ENCODE measurements at places on chromosomes 3 and 15.
A peak's percentile ranks its signal among the peaks of the same experiment; 100 is the strongest.

DNA sequence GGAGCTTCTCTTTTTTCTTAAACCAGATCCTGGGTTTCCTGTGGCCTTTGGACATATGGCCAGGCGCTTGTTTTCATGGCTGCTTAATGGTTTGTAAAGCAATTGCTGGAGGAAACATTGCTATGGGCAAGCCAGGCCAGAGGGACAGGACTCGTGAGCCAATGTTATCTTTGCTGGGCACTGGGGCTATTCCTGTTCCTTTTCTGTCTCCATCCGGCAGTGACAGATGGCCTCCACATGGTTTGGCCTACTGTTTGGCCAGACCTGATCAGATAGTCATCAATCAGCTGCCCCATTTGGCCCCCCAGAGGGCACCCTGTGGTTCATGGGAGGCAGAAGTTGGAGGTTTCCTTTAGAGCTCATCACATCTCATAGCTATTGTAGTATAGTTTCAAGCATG, 326.1 kb upstream of the ROPN1 start:
- no peak for DNase-seq

DNA sequence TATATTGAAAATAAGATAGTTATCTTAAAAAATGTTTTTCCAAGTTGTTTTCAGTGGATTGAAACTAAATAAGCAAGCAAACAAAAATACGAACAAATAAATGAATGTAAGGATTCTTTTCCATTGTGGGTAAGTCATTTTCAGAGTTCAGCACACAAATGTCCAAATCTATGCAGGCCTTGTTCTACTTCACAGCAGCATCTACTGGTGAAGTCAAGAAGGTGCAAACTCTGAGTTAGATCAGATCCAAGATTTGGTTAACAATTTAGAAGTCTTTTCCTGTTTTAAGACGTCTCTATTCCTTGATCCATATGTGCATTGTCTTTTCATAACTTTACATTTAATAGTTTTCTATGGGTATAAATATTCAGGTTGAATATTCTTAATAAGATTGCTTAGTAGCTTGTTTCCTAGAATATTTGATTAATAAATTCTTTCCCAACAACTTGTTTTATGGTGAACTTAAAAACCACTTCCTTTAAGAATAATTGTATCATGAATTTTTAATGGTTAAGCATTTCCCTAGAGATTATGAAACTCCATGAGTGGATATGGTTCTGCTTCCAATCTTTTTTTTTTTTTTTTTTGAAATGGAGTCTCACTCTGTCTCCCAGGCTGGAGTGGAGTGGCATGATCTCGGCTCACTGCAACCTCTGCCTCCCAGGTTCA, 10.5 kb downstream of the PTX3 start:
- no peak for DNase-seq

GRCh38 chr3:182967218-182968204, 12.8 kb downstream of the DCUN1D1 start:
- DNase-seq = no peak

GRCh38 chr3:180457225-180457624, 144.7 kb upstream of the TTC14 start:
- DNase-seq = no peak

GRCh38 chr15:92454555-92455105, 60.9 kb downstream of the ST8SIA2 start:
- DNase-seq = no peak

DNA sequence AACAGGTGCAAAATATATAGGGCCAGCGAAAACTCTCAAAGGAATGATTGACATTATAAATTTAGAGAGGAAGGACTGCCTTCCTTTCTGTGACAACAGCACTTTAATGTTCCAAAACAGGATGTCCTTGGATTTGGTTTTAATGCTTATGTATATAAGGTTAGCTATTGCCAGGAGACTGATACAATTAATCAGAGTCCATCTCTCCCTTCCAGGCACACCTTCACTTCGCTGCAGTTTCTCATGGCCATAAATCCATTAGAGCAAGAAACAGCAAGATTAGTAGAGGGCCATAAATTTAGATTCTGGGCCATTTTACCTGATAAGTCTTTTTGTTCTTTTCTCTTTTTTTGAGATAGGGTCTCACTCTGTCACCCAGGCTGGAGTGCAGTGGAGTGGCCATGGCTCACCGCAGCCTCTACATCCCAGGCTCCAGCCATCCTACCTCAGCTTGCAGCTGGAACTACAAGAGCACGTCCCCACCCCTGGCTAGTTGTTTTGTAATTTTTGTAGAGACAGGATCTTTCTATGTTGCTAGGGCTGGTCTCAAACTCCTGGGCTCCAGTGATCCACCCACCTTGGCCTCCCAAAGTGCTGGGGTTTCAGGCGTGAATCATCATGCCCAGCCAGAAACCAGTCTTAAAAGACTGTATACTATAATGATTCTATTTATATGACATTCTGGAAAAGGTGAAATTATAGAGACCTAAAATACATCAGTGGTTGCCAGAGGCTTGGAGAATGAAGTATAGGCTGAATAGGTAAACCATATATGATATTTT, 15.7 kb upstream of the TFRC start:
- DNase-seq = no peak

GRCh38 chr3:172673210-172673679, 37.6 kb downstream of the NCEH1 start:
- DNase-seq = peak; percentile 72

GRCh38 chr3:178949896-178950295, 121.7 kb downstream of the ZMAT3 start:
- DNase-seq = no peak

DNA sequence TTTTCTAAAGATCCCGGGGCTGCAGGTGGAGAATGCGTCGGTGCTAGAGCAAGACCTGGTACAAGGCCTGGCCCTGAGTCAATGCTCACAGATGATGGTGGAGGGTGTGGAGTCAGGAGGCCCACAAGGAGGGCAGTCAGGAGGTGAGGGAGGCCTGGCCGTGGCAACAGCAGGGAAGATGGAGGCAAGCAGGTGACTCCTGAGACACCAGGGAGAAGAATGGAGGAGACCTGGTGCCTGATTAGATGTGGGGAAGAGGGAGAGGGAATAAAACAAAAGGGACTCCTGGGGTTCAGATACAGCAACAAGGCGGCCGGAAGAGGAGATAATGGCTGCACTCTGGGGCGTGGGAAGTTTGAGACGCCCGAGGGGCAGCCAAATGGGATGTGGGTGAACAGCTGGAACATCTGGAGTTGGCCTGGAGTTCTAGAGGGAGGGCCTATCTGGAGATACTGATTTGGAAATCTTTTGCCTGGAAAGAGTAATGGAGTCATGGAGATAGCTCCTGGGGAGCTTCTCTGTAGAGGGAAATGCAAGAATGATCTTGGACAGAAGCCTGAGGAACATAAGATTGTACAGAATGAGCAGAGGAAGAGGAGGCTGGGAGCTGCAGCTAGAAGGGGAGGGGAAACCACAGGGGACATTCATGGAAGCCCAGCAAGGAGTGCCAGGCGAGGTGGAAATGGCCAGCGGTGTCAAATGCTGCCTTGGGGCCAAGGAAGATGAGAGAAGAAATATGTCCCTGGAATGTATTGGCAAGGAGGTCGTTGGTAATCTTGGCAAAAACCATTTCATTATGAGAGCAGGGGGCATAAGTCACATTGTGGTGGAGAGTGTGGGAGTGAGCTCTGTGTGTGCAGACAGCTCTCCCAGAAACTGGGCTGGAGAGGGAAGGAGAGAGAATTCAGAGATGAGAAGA, 67.5 kb upstream of the CORO2B start:
- DNase-seq = no peak

DNA sequence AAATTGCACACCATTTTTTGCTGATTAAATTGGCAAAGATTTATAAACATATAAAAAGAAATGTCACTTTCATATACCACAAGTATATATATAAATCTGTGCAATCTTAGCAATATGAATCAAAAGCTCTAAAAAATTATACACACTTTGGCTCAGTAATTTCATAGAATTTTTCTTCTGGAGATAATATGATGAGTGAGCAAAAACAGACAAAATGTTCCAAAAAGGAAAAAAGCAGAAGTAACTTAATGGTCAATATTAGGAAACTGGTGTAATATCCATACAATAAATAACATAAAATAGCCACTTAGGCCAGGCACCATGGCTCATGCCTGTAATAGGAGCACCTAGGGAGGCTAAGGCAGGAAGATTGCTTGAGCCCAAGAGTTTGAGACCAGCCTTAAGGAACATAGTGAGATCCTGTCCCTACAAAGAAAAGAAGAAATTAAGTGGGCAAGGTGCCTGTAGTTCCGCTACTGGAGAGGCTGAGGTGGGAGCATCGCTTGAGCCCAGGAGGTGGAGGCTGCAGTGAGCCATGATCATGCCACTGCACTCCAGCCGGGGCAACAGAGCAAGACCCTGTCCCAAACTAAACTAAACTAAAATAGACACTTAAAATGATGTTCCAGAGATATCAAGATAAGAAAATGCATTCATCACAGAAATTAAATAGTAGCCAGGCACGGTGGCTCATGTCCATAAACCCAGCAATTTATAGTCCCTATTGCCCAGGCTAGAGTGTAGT, 52.1 kb downstream of the TFDP2 start:
- DNase-seq = no peak

DNA sequence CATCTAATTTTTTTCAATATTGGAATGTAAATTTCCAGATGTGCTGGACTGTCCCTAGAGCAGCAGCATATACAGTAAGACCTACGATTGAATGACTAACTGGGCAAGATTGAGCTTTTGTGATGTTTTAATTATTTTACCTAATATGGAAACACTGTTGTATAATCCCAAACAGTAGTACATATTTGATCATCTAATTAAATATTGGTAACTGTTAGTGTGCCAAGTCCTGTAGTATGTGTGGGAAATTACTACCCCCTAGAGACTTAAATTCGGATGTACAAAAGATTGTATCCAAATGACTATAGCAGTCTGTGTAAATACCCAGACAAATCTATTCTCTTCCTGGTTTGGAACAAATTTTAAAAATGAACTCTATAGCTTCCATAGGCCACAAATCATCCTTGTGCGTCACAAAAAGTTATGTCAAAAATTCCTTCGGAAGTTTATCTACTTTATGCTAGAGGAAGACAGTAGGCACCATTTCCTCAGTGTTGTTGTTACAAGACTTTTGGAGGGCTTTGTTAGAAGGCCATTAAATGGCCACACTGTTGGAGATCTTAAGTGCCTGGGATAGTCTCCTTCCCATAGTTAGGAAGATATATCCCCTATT, 41.6 kb downstream of the NKIRAS1 start:
- DNase-seq = no peak
